Aortic smooth muscle cell (primary cell): ENCODE measurements at places on chromosomes 5 and 9. TPM values are rescaled to one million over a fixed set of nuclear protein-coding genes. Genes with fewer than 3 reads are reported as not detected.

RIMOC1 gene
- 15.3 and 19.3 TPM in 2 replicates for total RNA-seq

PRUNE2 gene
- 50.7 and 65.3 TPM in 2 replicates for total RNA-seq

SMIM33 gene
- not detected in 2 replicates for total RNA-seq

GPR151 gene
- total RNA-seq = not detected in 2 replicates

ZDHHC11 gene
- 5.3 and 5.9 TPM in 2 replicates for total RNA-seq

ANKDD1B gene
- 0.40 and 1.3 TPM in 2 replicates for total RNA-seq
